Globus pallidus (tissue), 1 donor: ENCODE measurements at places on chromosomes 5 and 9.

DNA sequence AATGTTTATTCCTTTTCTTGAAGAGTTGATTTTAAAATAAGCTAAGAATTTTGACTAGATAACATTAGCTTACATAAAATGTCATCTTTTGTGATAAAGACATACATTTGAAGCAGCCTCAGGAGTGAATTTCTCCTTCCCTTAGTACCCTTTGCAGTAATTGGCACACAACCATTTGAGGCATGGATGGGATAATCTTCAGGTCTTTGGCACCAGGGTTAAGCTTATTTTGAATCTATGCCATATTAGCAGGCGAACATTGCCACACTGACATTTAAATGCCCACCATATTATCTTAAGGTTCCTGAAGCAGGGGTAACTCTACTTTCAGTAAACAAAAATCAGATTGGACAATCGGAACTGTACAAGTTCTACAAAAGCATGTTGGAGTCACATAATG, 126.0 kb downstream of the NR3C1 start:
- no peak for DNase-seq

DNA sequence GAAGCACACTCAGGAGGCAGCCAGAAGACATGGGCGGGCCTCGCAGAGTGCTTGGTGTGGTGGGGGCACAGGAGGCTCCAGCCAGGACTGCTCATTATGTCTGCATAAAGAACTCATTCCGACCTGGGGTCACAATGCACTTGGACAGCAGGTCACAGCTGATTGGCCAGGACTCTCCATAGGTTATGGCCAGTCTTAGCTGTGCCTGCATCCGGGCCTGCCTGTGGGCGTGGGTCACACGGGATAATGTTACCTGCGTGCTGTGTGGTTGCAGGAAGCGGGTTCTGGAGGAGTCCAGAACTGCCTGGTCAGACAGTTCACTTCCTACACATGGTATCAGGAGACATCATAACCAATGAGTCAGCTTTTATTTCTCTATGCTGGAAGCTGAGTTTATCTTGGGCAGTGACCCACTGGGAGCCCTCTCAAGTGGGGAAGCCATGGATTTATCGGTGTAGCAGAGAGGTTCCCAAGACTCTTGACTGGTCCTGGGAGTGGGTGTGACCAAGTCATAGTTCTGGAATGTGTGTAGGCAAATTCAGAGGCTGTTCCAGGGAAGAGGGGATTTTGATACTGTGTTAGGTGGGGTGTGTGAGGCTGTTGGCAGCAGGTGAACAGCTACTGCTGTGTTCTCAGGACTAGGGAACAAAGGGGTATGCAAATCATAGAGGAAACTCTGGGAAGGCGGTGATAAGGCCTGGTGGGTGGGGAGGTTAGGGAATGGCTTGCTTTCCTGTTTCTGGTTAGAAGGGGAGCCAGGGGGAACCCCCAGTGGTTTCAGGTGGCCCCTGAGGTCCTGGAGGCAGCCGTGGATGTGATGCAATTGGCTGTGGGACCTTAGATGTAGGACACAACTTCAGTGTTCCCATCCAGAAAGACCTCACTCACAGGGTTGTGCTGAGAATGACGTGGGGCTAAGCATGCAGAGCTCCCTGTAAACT, 51.3 kb downstream of the ARHGEF37 start:
- no peak for DNase-seq

- no peak for DNase-seq
Measured at GRCh38 chr5:31811210-31811609, 172.3 kb downstream of the PDZD2 start.

DNA sequence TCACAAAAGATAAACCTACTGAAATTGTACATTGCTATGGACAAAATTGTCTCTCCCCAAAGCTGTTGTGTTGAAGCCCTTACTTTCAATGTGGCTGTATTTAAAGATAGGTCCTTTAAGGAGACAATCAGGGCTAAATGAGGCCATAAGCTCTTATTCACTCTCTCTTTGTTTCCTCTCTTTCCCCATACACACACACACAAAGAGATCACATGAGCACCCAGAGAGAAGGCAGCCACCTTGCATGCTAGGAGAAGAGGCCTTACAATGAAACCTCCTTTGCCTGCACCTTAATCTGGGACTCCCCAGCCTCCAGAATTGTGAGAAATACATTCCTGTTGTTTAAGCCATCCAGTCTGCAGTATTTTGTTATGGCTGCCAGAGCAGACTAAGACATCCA, 1295.6 kb upstream of the CDH6 start:
- no peak for DNase-seq

DNA sequence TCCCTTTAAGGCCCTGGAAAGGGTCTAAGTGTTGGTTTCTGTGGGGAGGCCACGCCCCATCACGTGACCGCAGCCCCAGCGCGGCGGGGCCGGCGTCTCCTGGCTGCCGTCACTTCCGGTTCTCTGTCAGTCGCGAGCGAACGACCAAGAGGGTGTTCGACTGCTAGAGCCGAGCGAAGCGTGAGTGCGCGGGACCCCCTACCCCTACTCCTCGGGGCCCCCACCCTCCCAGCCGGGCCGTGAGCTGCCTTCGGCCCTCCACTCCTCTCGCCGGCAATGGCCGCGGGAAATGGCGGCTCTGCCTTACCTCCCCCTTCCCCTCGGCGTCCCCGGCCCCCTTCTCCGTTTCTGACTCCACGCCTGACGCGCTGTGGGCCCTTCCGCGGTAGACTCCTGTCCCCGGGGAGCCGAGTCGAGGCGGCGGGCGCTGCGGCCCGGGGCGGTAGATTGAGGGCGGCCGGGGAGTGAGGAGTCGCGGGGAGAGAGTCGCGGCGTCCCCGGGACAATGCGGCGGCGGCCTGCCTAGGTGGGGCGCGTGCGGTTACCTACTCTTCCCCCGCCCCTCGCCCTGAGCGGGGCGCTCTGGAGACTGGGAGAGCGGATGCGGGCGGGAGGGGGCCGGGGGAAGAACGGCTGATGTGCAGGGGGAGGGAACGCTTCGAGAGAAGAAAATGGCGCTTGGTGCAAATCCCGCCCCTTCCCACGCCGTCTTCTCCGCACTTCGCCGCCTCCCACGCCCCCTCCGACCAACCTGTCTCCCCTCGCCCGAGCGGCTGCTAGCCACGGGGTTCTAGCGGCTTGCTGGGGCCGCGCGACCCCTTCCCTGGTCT, at the start of gene SUB1:
Gene SUB1 (plus strand): TSS at position 112 of the 830 bp plus-strand sequence. CDS start 2,956 bp downstream, outside the sequence.
- DNase-seq, result peak; percentile 94

- no peak for DNase-seq
Measured at GRCh38 chr5:162288647-162289296, 221.2 kb downstream of the GABRG2 start.

DNA sequence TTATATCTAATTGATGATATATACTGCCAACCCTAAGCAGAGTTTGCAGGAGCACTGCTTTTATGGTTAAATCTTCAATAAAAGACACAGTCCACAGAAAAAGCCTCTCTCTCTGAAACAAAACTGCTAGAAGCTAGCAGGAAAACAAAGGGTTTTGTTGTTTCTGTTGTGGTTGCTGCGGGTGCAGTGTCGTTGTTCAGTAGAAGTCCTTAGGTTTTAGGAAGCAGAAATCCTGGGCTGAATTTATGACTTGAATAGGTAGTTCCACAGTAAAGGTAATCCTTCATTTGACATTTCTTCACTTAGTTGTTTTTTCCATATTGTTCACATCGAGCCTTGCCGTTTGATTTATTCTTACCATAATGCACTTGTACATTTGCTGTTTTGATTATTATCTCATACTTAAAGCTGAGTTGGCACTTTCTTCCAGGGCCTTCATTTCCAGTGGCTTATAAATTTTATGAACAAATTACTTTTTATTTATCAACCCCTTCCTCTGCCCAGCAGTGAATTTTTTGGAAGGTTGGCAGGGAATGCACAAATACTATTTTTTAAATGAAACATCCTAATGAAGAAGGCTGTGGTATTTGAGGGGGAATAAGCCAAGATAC, 209.6 kb upstream of the SLC30A5 start:
- peak; percentile 77 for DNase-seq

DNA sequence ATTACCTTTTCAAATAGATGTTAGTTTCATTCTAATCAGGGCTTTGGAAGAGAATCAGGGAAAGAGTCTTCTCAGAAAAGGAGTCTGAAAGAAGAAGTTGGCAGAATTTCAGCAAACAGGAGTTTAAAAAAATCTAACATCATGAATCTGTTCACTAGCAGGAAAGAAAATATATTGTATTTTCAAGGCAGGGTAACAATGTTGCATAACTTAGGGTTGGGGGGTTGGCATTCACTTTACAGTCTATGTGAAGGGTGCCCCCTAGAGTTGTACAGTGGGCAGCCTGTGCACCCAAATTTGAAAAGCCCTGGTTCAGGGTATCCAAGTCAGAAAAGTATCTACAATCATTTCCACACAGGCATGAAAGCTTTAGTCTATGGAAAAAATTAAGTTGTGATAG, 348.4 kb upstream of the SLC30A5 start:
- DNase-seq, result peak; percentile 35

- no peak for DNase-seq
Measured at GRCh38 chr9:82894961-82895821, 167.8 kb downstream of the RASEF start.

GRCh38 chr9:137880160-137880975, 2.8 kb downstream of the CACNA1B start:
- no peak for DNase-seq

- DNase-seq, result no peak
Measured at GRCh38 chr5:162800301-162800700, 637.1 kb upstream of the CCNG1 start.

DNA sequence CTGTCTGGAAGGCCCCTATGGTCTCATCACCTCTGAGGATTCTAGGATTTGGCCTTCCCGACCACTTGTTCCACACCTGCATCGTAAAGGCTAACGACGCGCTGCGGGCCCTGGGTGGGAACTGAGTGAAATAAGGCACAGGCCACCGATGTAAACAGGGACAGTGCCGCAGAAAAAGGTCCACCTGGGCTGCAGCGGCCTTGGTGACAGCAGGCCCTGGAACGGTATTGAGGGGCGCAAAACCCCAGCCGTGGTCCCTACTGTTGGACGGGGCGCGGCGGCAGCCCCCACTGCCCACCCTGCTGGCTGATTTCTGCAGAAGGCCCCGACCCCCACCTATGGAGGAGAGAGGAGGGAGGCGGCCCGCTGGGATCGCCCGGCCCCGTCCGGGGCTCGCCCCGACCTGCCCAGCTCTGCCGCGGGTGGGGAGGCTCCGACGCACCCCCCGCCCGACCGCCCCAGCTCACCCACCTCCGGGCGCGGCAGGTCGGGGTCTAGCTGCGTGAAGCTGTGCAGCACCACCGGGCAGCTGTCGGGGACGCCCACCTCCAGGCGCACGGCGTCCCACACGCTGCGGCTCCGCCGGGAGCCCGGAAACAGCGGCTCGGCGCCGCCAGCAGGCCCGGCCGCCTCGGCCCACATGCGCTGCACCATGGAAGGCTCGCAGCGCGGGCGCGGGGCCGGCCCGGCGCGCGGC, 391 bp downstream of the RALGDS start:
- no peak for DNase-seq

DNA sequence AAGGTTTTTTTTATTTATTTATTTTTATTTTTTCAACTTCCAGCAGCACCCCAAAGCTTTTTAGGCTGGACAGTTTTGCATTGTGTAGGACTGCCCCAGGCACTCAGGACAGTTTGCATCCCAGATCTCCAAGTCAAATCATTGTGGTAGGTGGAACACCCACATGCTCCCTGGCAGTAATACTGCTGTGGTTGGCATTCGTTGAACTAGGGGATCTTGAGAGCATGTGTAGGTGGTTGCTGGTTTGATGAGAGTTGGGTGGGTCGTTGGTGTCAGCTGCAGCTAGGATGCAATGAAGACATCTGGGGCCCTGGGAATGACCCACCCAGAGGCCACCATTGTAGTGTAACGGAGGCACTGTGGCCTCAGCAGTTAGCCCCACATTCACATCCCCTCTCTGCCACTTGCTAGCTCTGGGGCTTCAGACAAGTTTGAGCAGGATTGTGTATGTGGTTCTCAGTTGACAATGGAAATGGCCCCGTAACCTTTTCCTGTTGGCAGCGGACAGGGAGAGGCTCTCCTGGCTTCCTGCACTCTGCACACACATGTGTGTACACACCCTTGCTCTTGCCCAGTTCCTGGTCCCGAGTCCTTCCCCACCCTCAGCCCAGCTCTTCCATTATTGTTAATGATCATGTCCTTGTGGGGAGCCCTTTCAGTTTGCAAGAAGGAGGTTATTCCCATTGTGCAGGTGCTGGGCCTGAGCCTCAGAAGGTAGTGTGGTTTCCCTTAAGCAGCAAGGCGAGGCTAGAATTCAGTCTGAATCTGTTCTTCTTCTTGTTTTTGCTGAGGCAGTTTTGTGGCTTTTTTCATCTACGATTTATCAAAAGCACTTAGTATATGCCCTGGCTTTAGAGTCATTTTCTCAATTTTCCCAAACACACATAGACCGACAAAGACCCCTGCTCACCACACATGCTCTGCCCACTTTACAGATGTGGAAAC, 46.5 kb downstream of the PPARGC1B start:
- DNase-seq, result no peak

DNA sequence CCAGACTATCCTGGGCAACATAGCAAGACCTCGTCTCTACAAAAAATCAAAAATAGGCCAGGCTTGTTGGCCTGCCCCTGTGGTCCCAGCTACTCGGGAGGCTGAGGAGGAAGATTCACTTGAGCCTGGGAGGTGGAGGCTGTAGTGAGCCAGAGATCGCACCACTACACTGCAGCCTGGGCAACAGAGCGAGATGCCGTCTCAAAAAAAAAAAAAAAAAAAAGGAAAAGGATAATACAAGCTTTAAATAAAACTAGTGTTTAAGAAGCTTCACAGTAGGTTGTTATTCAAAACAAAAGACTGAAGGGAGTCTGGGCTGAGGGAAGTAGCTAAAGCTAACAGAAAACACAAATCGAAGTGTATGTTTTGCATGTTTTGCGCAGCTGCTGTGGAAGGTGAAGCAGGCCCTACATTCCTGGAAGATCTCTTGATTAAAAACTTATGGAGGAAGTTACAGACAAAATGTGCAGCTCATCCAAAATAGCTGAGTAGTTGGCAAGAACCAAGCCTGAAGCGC, 581 bp upstream of the C9orf40 start:
- DNase-seq, result peak; percentile 13
